Suppressor macrophage treated with lipopolysaccharide for 1 hour (primary cell): ENCODE measurements at places on chromosomes 4 and X.

- DNase-seq, result peak; percentile 55
These were observed 169.8 kb downstream of the BTC start for GRCh38 chr4:74624351-74625151.

- DNase-seq, result no peak
These were observed 2.5 kb downstream of the CCDC110 start for GRCh38 chr4:185468999-185469398.

- peak; percentile 88 for DNase-seq
These were observed at the start of gene SMIM10 for GRCh38 chrX:134990801-134991481. Gene SMIM10, plus strand, starts transcription at chrX:134990991. Its CDS starts 105 bp downstream, at chrX:134991096.

DNA sequence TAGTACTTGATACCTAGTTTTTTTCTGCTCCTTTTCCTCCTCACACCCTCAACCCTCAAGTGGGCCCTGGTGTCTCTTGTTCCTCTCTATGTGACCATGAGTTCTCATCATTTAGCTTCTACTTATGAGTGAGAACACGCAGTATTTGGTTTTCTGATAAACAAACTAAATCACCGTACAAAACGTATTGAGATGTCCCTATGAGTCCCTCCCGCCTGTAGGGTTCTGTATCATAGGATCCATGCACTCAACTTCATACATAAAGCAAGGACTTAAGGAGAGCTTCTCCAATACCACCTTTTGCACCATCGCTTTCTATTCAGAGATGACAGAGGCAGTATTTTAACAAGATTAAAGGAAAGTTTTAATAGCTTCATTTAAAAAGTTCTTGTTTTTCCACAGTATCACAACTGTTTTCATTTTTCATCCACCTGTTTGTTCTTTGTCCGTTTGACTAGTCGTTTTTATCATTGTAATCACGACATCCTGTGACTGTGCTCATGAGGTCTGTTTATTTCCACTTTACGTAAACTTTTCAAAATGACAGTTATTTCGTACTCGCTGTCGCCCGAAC is 457 bp upstream of the RAB9A start:
- DNase-seq, result no peak

DNA sequence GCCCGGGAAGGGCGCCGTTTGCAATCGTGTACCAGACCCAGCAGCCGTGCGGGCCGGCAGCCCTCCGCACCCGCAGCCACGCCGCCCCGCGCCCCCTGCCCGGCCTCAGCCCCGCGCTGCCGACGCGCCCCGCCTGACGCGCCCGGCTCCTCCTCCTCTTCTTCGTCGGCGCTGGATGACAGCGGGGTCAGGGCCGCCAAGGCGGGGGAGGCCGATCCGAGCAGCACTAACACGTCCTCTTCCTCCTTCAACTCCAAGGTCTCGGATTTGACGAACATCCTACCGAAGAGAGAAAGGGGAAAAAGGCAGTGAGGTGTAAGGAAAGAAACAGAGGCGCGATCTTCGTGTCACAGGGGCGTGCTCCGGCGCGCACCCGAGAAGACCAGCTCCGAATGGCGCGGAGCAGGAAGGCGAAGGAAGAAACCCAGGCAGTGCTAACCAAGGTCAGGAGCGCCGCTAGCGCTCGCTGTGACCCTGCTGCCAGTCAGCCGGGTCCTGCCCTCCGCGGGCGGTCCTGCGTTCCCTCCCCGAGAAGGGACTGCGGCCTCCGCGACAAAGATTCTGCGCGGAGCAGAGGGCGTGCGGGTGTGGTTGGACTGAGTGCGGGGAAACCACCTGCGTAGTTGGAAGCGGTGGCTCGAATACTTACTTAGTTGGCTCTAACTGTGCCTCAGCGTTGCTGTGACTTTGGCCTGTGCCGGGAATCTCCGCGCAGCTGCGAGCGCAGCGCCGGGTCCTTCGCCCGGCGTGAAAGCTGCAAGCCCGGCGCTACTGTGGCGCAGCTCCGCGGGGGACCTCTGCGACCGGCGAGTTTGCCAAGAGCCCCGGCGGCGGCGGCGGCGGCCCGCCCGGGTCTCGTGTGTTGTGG is 548 bp downstream of the NEUROG2 start:
- peak; percentile 68 for DNase-seq

GRCh38 chr4:15250021-15250441 is 177.8 kb upstream of the C1QTNF7 start:
- no peak for DNase-seq

- DNase-seq, result no peak
These were observed 240.4 kb downstream of the FRMPD4 start for GRCh38 chrX:12378706-12379105.

- DNase-seq, result no peak
These were observed 83.3 kb upstream of the HELT start for GRCh38 chr4:184934961-184935360.

- DNase-seq, result peak; percentile 87
These were observed 4.5 kb upstream of the CXCL9 start for GRCh38 chr4:76011700-76012387.
